ENCODE measurements at places on chromosomes 7 and 10.
A peak's percentile ranks its signal among the peaks of the same experiment; 100 is the strongest.

- no peak for DNase-seq
Observed at GRCh38 chr7:39406467-39406866, 159.7 kb upstream of the YAE1 start.

DNA sequence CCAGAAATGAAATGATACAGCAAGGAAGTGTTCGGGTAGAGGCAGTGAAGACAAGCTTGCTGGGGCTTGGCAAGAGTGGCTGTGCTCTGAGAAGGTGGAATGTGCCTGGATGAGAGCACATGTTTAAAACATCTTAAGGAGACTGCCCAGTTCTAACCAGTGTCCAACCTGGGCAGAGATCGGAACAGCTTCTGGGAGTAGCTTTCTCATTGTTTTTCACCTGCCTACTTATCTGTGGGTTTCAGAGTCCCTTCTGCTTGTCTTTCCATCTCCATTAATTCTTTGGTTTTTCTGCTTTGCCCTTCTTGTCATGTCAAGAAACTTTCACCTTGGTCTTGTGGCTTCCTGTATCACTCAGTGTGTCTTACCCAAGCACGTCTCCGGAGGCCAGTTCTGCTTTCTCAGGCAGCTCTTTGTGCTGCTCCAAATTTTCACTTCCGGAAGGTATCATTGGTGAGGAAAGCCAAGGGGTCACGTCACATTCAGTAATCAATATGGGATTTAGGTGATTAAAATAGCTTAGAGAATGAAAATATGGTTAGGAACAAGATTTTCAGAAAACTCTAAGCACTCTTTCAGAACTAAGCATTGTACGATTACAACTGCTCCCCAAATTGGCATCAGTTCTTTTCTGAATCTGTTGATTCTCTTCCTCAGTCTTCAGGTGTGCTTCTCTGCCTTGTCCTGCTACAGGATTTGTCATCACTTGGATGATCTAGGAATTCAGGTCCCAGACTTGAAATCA lies 5.5 kb upstream of the LAMB4 start:
- DNase-seq: peak; percentile 15

- DNase-seq: no peak
Observed at GRCh38 chr7:129643550-129644170, 32.1 kb downstream of the NRF1 start.

DNA sequence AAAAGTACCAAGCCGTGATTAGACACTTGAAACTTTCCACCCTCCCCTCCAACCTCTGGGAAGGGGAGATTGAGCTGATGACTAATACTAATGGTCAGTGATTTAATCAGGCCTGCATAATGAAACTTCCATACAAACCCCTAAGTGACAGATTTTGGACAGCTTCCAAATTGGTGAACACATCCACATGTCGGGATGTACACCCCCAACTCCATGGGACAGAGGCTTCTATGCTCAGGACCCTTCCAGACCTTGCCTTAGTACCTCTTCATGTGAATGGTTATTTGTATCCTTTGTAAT lies 4.8 kb downstream of the NUB1 start:
- DNase-seq: no peak

DNA sequence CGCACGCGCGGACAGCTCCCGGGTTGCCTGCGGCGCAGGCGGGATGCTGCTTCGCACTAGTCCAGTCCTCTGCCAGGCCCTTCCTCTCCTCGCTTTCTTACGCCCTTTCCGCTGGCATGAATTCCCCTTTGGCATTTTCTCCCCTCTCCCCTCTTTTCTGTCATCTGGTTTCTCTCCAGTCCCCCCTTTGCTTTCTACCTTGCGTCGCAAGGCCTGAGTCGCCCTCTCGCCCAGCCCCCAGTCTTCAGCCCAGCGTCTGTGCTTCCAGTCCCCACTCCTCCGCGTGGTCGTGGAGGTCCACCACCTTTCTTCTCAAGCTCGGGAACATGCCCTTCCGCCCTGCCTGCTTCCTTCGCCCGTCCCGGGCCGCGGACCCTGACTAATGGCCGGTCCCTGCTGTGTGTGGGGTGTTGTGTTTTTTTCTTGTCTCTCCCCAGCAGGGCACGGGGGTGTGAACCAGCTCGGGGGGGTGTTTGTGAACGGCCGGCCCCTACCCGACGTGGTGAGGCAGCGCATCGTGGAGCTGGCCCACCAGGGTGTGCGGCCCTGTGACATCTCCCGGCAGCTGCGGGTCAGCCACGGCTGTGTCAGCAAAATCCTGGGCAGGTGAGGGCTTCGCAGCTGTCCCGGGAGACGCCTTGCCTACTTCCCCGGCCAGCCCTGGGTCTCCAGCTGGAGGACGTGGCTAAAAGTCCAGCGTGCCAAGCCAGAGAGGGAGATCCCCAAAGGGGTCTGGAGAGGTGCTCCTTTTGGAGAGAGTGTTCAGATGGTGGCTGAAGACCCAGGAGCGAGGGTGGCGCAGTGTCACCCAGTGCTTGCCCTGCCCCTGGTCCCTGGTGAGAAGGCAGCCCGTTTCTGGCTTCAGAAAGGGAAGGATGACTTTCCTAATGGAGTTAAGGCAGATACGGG lies 4.2 kb downstream of the PAX2 start:
- no peak for DNase-seq

DNA sequence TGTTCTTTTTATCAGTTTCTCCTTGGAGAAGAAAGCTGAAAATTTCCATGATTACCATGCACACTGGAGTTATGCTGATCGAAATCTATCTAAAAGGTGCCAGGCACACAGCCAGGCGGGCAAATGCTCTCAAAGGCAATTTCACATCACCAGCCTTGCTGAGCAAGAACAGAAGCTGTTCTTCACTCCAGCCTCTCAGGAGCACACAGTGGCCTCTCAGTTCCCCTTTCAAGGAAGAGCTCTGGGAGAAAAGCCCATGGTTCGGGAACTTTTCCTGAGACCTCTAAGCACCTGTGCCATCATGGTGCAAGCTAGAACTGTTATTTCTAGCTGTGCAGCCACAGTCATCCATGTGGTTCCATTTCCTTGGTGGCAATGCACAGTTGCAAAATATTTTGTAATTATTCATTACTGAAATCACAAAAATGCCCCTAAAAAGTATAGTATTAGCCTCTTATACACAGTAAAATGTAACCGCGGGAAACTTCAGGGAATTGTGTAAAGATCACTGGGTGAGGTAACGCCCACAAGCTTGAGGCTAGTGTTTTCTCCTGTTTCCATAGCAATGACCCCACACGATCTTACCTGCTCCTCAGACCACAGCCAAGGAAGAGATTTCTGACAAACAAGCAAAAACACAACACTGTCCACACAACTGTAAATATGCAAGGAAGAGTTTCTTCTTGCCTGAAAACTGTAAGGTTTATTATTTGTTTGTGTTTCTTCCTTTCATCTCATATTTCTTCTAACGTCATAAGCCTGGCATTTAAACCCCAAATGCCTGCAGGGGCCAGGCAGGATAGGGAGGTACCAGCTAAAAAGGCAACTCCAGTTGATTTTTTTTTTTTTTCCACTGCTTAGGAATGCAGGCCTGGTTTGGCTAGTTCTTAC lies 121.2 kb downstream of the FAM107B start:
- DNase-seq: peak; percentile 75

DNA sequence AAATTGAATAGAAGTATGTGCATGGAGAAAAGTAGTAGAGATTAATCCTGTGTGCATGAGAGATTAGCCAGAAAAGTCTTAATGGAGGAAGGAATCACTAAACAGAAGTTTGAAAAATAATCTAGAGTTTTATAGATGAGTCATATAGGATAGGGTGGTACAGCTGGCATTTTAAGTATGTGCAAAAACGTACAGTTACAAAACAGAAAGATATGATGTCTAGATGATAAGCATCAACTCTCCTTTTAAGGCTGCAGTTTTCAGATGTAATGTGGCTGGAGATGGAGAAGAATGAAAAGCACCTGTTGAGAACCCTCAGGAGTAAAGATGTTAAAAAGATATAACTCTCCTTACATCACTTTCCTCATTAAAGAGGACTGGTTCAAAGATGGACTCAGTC lies 271.3 kb downstream of the STK31 start:
- DNase-seq: no peak

GRCh38 chr7:80941208-80941758 lies 22.4 kb upstream of the SEMA3C start:
- no peak for DNase-seq

DNA sequence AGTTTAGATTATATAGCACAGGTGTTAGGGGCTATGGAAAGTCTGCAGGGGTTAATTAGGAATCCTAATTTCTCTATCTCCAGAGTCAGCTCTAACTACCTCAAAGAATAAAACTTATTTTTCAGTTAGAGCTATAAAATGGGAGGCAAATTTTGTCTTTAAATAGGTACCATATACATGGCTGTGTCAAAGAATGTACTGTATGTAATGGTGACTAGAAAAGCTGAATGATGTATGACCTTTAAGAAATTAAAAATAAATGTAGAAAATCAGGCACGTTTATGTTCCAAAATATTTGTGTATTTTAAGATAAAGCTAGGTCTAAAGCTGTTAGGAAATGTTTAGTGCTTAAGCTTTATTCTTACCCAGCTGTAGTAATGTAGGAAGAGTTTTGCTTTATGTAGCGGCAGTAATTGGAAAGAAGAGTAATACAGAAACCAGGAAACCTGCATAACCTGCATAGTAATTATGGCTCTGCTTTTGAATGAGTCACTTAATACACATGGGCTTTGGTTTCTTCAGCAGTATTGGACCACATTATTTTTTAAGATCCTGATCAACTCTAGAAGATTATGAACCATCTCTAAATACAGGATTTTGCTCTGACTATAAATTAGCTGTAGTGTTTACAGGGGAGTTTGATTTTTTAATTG lies 85.0 kb downstream of the KMT2E start:
- DNase-seq: no peak

DNA sequence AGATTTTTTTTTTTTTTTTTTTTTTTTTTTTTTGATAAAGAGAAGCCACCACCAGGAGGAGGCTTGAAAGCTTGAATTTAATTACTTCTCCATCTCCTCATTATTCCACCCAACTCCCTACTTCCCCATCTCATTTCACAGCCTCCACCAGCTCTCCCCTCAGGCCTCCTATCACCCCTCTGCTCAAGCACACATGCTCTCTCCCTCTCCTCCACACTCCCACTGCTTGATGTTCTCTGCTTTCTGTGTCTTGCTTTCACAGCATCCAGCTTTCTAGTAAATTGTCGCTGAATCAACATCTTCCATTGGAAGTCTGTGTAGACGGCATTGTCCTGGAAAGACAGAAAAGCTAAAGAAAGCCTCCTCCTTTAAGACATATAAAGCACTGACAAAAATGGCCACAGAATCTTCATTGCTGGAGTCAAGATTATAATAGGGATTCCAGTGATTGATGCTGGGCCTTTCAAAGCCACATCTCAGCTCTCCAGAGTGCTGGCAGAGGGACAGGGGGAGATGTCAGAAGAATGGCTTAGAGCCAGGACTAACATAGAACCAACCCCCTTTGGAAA lies 58.3 kb downstream of the DOCK4 start:
- no peak for DNase-seq

DNA sequence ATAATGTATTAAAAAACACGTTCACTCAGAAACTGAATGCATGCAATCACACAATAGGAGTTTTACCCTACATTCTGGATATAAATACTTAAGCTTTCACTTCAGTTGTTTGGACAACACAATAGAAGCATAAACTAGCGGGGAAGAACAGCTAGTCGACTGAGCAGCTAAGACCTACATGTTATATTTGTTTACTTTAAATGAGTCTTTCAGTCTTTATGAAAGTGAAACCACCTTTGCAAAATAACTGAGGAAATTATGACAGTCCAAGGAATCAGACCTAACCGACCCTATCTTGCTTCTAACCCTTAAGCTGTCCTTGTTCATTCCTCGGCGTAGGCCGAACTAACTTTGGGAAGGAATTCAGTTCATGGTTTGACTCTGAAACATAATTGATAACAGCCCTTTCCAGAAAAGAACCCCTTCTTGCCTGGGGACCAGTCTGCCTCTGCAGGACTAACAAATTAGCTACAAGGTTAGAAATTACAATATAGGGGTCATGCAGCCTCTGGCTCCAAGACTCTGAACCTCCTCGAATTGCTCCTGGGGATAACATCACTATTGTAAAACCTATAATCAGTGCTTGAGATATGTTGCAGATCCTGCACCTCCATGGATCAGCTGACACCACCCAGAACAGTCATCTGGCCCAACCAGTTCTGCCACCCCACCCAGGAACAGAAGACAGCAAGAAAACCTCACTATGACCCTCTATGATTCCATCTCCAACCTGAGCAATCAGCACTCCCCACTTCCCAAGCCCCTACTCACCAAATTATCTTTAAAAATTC lies 185.1 kb upstream of the KLF6 start:
- DNase-seq: no peak

GRCh38 chr7:70673778-70674570 lies 458.0 kb upstream of the GALNT17 start:
- DNase-seq: no peak
